CD4-positive, CD25-positive, alpha-beta regulatory T cell (primary cell): ENCODE measurements at places on chromosomes 7 and 10. TPM values are rescaled to one million over a fixed set of nuclear protein-coding genes. Genes with fewer than 3 reads are reported as not detected.

The KLHDC10 gene
- polyA plus RNA-seq, result 2.4 TPM

The GDF2 gene
- not detected for polyA plus RNA-seq

The ASB13 gene
- polyA plus RNA-seq, result 16.0 TPM

The PILRA gene
- not detected for polyA plus RNA-seq

The KCNMA1 gene
- polyA plus RNA-seq, result not detected

The RADIL gene
- polyA plus RNA-seq, result not detected

The FAM131B gene
- 0.14 TPM for polyA plus RNA-seq

The GIMAP6 gene
- 236 TPM for polyA plus RNA-seq

The IL15RA gene
- 13.4 TPM for polyA plus RNA-seq

The SYNPO2L gene
- not detected for polyA plus RNA-seq

The TAC1 gene
- polyA plus RNA-seq, result not detected

The ATP5F1C gene
- 562 TPM for polyA plus RNA-seq

The FAM25G gene
- polyA plus RNA-seq, result not detected

DNA sequence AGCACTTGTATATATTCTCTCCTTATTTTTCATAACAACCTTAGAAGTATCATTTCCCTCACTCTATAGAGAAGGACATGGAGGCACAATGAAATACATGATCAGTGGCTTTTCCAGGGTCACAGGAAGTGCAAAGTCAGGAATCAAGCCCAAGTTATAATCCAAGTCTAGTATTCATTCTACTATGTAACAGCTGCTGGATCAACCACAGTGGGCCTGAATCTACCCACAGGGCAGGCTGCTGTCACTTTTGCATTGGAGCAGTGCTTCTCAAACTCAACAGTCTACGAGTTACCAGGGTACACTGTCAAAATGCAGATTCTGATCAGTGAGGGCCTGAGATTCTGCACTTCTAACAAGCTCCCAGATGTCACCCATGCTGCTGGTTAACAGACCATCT is 18.3 kb downstream of the ZDHHC16 start:
- peaks cover 94% of the 10 kb centered on the region for H3K36me3 ChIP-seq
- no peak overlapping the region for H3K27ac ChIP-seq
- DNase-seq, result no peak

- H3K27ac ChIP-seq, result no peak overlapping the region
- H3K27me3 ChIP-seq, result peaks cover 3% of the 10 kb centered on the region
- DNase-seq, result no peak
- H3K4me1 ChIP-seq, result no peaks in the 10 kb centered on the region
- H3K36me3 ChIP-seq, result no peaks in the 10 kb centered on the region
- H3K4me3 ChIP-seq, result no peak overlapping the region
These were observed 12.3 kb upstream of the ADRB1 start for GRCh38 chr10:114031073-114031972.

- no peak overlapping the region for H3K27ac ChIP-seq
- H3K4me3 ChIP-seq, result no peak overlapping the region
- no peaks in the 10 kb centered on the region for H3K4me1 ChIP-seq
- H3K36me3 ChIP-seq, result no peaks in the 10 kb centered on the region
- H3K27me3 ChIP-seq, result no peaks in the 10 kb centered on the region
These were observed 30.6 kb downstream of the MAPK8 start for GRCh38 chr10:48336978-48337599.

DNA sequence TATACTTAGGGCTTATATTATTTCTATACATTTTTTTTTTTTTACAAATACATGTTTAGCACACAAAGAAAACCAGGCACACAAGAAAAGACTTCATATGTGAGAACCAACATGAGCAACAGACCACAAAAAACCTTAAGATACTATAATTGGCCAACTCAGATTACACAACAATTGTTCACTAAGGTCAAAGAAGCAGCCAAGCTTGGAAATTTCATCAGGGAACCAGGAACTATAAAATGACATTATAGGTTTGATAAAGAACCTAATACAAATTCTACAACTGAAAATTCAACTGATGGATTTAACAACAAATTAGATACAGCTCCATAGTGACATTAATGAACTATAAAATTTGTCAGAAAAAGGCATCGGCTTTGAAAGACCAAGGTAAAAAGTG is 4.4 kb upstream of the LUC7L2 start:
- no peak for DNase-seq
- no peak overlapping the region for H3K27ac ChIP-seq
- H3K27me3 ChIP-seq, result no peaks in the 10 kb centered on the region
- H3K4me1 ChIP-seq, result no peaks in the 10 kb centered on the region
- H3K36me3 ChIP-seq, result peaks cover 4% of the 10 kb centered on the region

DNA sequence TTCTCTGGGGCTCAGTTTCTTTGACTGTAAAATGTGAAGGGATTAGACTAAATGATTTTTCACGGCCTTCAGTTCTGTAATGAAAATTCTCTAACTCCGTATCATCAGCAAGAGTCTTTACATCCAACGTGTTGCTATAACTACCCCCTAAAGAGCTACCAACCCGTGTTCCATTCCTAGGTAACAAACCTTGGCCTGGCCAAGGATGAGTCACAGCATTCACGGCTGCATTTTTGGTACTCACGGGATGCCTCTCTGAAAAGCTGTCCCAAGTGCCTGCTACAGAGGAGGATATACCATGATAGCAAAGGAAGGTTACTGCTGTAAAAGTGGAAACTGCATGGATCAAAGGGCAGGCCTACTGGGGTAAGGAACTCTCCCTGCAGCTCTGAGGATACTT is 5.9 kb downstream of the LRRC4 start:
- DNase-seq, result no peak
- H3K27me3 ChIP-seq, result no peaks in the 10 kb centered on the region
- H3K4me3 ChIP-seq, result no peak overlapping the region
- peaks cover under 1% of the 10 kb centered on the region for H3K4me1 ChIP-seq
- peaks cover 17% of the 10 kb centered on the region for H3K36me3 ChIP-seq

- H3K4me3 ChIP-seq, result no peak overlapping the region
- no peaks in the 10 kb centered on the region for H3K4me1 ChIP-seq
- no peak for DNase-seq
- no peaks in the 10 kb centered on the region for H3K27me3 ChIP-seq
These were observed 1195.4 kb upstream of the LRRN3 start for GRCh38 chr7:109895536-109895935.

DNA sequence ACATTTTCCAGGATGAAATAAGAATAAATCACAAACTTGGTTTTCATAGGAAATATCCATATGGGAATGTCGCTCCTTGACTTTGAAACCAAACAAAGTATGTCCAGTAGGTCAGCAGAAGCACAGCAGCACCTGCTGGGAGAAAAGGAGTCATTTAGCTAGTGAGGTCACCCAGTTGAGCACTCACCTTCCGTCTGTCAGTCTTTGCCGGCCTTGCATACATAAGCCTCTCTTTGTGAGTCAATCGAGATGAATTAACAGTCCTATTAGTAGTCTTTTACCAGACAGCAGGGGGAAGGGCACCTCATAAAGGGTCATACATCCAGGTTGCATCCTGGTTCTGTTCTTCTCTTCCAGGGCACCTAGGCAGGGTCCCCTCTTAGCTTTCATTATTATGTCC is 232.5 kb upstream of the FZD1 start:
- no peak for DNase-seq
- no peak overlapping the region for H3K4me3 ChIP-seq
- no peak overlapping the region for H3K27ac ChIP-seq

DNA sequence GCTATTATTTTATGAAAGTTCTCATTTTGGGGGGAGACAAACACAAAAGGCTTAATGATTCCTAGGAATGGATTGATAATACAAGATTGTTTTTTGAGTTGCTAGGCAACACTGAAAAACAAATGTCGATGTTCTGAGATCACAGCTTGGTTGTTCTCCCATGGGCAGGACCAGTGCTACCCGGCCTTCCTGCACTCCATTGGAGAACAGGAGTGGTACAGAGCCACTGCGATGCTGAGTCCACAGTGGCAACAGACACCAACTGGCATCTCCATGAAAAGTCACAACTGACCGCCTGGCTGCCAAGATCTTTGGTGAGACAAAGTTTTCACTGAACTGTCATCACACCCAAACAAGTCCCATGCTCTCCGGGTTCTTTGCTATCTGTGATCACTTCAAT is 68.9 kb upstream of the NMT2 start:
- H3K36me3 ChIP-seq, result no peaks in the 10 kb centered on the region
- H3K27me3 ChIP-seq, result no peaks in the 10 kb centered on the region
- H3K27ac ChIP-seq, result no peak overlapping the region
- DNase-seq, result no peak

- no peaks in the 10 kb centered on the region for H3K36me3 ChIP-seq
- H3K4me3 ChIP-seq, result peak overlapping the region; percentile 34
- peaks cover 27% of the 10 kb centered on the region for H3K4me1 ChIP-seq
- DNase-seq, result no peak
- peak overlapping the region; percentile 57 for H3K27ac ChIP-seq
- no peaks in the 10 kb centered on the region for H3K27me3 ChIP-seq
These were observed 1.9 kb downstream of the TTYH3 start for GRCh38 chr7:2633538-2634266.

DNA sequence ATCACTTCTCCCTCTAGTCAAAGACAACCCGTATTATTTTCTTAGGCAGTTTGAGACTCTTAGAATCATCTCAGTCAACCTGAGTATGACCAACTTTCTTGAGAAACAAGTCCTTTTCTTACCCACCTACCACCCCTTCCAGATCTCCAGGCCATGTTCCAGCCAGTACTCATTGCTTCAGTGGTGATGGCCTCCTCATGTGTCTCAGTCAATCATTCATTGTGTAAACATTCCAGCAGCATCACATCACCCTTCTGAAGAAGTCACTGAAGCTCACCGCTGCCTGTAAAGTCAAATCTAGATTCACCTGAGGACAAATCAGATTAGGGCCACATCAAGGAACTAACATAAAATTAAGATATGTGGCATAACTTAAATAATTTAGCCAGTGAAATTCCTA is 467.2 kb upstream of the NRP1 start:
- H3K27me3 ChIP-seq, result no peaks in the 10 kb centered on the region
- no peak overlapping the region for H3K4me3 ChIP-seq
- no peak for DNase-seq
- no peaks in the 10 kb centered on the region for H3K4me1 ChIP-seq
- no peak overlapping the region for H3K27ac ChIP-seq

- H3K27me3 ChIP-seq, result no peaks in the 10 kb centered on the region
- no peaks in the 10 kb centered on the region for H3K4me1 ChIP-seq
- peak; percentile 38 for DNase-seq
These were observed 294.3 kb downstream of the BBS9 start for GRCh38 chr7:33423646-33424020.

- H3K4me1 ChIP-seq, result no peaks in the 10 kb centered on the region
- H3K27ac ChIP-seq, result no peak overlapping the region
- DNase-seq, result no peak
- no peaks in the 10 kb centered on the region for H3K27me3 ChIP-seq
- H3K4me3 ChIP-seq, result no peak overlapping the region
These were observed 40.5 kb downstream of the LYZL1 start for GRCh38 chr10:29329420-29329819.

- H3K4me3 ChIP-seq, result no peak within 1 kb of the TSS
- H3K36me3 ChIP-seq, result no peaks in the 10 kb centered on the region
- H3K4me1 ChIP-seq, result no peaks in the 10 kb centered on the region
- H3K27ac ChIP-seq, result no peak within 1 kb of the TSS
- H3K27me3 ChIP-seq, result peaks cover 37% of the 10 kb centered on the region
- no peak for DNase-seq
These were observed at the start of gene TWIST1 for GRCh38 chr7:19117091-19117869. Gene TWIST1 (minus strand): TSS chr7:19117636. CDS start chr7:19117321, 315 bp downstream.

DNA sequence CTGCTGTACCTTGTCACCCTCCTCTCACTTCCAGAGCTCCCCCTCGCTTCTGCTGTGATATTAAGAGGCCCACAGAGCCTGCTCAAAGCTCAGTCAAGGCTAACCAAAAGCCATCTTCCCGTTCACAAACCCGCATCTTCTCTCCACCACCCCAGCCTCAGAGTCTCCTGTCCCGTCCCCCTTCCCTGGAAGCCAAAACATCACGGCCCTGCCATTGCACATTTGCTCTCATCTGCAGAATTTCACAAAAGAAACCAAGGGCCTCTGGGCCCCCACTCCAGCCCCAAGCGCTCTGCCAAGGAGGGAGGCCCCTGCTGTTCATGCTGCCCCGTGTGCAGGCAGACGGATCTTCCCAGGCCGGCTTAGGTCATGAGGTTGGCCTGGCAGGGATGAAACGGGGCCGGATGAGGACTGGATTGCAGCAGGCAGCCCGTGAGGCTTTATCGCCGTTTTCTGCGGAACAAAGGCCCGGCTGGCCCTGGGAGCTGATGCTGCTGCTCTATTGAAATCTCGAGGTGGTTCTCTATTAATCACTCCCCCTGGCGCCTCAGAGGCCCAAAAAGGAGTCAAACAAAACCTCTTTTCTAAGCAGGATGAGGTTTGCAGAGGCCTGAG is 31.6 kb upstream of the FOXK1 start:
- H3K36me3 ChIP-seq, result no peaks in the 10 kb centered on the region
- H3K4me1 ChIP-seq, result no peaks in the 10 kb centered on the region
- no peak for DNase-seq
- no peak overlapping the region for H3K27ac ChIP-seq

DNA sequence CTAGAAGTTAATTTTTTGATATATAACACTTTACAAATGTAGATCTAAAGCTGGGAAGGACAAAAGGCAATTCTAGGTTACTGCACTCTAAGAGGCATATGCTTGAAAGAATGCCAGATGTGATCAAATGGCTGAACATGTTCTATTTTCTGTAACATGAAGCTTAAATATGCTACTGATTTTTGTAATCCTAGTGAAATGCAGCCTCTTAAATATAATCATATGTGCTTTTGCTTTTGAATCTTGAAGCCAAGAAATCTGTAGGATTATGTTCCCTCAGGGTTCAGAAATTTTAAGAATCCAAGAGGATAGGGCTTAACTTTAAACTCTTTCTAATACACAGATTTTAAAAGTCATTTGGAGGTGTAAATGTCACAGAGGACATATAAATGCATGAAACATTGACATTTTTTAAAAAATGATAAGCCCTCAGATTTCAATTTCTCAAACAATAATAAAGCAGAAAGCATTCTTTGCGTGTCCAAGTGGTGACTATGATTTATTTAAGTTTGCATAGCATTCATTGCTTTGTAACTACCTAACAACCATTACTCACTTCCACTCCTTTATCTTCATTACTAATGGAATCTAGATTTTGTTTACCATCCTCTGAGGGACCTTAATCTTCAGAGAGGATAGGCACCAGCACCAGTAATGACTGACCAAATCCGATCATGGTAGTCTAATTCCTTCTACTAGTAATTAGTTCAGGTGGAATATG is 170.4 kb downstream of the MAGI2 start:
- H3K4me3 ChIP-seq, result no peak overlapping the region
- H3K27ac ChIP-seq, result no peak overlapping the region
- H3K36me3 ChIP-seq, result no peaks in the 10 kb centered on the region
- no peaks in the 10 kb centered on the region for H3K27me3 ChIP-seq
- H3K4me1 ChIP-seq, result no peaks in the 10 kb centered on the region

- H3K4me1 ChIP-seq, result no peaks in the 10 kb centered on the region
- no peak overlapping the region for H3K27ac ChIP-seq
- no peak for DNase-seq
- H3K36me3 ChIP-seq, result no peaks in the 10 kb centered on the region
These were observed 12.2 kb downstream of the ZNF488 start for GRCh38 chr10:47371629-47372485.
